ENCODE measurements at places on chromosomes 12 and 14.

- DNase-seq = peak; percentile 79
These were observed 34.8 kb upstream of the TESC start for GRCh38 chr12:117134059-117134458.

DNA sequence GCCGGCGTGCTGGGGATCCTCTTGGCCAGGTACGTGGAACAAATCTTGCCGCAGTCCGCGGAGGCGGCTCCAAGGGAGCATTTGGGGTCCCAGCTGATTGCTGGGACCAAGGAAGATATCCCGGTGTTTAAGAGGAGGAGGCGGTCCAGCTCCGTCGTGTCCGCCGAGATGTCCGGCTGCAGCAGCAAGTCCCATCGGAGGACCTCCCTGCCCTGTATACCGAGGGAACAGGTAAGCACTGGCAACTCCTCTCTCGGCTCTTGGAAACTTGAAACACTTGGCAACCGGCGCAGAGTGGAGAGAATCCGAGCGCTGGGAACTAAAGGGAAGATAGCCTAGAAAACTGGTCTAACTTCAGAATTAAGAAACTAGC is 1.7 kb downstream of the PDE3A start:
- no peak for DNase-seq

- no peak for DNase-seq
These were observed 486.4 kb downstream of the TMTC2 start for GRCh38 chr12:83172866-83173649.

DNA sequence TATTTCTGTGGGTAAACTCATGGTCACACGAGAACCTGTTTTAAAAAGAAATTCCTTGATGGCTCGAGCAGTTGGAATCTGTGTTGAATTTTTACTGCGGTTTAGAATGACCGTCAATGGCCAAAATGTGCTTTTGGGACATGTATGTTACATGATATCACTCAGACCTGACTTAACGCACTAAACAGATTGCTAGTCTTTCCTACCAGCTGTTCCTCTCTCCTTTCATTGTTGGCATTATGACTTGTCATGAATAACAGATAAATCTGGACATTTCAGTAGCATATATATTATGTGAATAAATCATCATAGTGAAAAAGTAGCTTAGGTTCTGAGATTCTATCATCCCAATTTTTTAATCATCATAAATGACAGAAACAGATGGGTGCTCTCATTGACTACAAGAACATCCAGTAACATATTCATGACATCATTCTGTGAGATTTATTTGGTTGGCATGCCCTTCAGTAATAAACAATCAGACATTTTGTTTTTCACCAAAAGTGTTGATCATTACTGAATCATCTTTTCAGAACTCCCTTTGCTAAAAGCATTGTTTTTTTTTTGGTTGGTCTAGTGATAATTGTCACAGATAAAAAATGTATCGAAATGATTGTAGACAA is 57.9 kb upstream of the NAV3 start:
- no peak for DNase-seq

DNA sequence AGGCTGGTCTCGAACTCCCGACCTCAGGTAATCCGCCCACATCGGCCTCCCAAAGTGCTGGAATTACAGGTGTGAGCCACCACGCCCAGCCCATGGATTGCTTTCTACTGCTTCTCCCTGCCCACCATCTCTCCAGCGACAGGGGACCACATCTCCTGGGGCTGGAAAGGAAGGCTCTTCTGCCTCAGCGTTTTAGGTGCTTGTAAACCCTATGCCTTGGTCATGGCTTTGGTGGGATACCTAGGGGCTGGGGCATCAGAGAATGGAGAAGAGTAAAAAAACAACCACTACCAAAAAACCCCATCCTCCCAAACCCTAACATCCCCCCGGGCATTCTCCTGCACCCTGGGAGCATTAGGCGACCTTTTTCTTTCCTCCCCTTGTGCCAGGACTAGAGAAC is 1.1 kb upstream of the TMEM121 start:
- no peak for DNase-seq
